Activated T-helper 1 cell treated with Interleukin-2 at 50 U/mL for 16 hours (primary cell): ENCODE measurements at places on chromosomes 7 and 10.

DNA sequence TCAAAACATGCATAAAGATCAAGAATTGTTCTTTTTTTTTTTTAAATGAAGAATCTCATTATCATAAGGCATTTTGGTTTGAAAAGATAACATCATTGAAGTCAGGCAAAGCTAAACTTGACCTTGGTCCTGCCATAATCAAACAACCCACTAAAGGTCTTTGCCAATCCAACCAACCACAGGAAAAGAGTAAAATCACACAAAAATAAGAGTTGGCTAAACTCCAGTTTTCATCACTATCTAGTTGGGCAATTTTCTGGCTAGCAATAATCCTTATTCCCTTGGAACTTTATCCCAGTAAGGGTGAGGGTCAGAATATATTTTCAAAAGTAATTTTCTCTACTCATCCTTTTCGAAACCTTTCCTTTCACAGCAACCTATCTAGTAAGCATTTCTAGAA is 62.4 kb downstream of the HIBADH start:
- DNase-seq, result no peak

GRCh38 chr7:84337429-84337828 is 142.8 kb upstream of the SEMA3A start:
- no peak for DNase-seq

GRCh38 chr10:33355274-33355673 is 20.8 kb upstream of the NRP1 start:
- DNase-seq, result no peak

DNA sequence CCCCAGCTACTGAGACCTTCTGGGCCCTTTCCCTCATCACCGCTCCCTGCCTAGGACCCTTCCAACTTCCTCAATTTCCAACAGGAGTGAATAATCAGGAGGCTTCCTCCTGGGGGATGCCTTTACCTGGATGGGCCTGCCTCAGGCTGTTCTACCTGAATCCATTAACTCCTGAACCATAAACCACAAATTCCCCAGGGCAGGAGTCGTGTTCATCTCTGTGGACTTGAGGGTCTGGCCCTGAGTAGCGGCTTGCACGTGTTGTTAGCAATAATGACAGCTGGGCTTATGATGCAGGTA is 105.1 kb upstream of the GPR26 start:
- DNase-seq, result no peak
